Effector CD8-positive, alpha-beta T cell (primary cell): ENCODE measurements at places on chromosomes 12 and 14.

DNA sequence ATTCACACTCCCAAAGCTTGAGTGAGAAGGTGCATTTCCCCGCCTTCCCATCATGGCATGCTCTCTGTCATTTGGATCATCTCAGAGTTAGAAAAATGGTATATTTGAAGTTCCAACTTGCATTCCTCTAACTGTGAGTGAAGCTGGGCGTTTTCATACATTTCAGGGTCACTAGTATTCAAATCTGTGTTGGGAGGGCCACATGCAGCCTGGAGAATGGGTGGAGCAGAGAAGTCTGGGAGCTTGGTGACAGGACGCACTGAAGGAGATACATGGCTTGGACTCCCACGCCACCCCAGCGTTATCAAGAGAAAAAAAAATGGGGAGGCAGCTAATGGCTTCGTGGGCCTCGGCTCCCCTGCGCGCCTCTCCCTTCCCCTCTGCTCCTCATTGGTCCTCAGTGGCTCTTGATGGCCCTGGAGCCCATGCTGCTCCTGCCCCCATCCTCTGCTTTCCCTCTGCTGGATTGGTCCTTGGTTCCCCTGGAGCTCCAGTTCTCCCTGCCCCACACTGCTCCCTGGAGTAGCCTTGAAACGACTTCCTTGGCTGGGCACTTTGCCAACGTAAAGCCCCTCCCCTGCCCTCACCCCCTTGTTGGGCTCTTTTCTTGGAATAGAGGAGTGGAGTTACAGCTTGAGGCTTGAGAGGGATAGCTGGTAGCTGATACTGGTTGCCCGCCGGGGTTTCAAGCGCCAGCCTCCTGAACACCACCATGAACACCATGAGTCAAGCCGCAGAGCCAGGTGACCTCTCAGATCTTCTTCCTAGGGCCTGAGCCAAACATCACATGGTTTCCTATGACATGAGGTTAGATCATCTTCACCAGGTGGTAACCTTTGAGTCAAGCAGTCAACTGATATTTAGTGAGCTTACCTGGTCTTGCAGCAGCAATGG lies 139.6 kb downstream of the PRKCH start:
- DNase-seq = no peak

- DNase-seq = no peak
These were observed 678.6 kb downstream of the BCL11B start for GRCh38 chr14:98593361-98593761.

- DNase-seq = no peak
These were observed 164.0 kb downstream of the FOXN3 start for GRCh38 chr14:89252887-89253532.

DNA sequence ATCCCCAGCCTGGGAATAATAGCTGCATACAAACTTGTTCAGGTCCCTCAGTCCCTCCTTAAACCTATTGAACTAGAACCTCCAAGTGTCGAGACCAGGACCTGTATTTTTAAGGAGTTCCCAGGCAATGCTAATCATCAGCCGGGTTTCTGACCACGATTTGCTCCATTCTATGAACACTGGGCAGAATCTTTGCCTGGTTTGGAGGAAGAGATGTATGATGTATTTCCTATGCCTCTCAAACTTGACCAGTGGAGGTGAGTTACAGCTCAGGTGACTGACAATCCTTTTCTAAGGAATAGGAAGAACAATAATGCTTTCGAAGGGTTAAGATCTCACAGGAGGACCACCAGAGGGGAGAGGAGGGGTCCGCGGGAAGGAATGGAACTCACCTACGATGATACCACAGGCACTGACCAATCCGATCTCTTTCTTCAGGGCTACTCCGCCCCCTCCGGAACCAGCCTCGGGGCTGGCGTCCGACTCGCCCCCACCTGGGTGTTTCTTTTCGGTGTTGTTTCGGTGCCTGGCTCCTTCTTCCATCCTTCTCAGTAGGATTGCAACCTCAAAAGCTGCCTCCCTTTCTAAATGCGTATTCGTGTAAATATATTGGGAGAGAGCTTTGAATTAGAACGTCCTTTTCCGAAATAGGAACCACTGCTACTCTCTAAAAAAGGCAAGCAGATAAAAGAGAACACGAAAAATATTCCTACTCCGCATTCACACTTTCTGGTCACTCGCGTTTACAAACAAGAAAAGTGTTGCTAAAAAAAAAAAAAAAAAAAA lies 895 bp downstream of the SLC7A8 start:
- DNase-seq = peak; percentile 21

DNA sequence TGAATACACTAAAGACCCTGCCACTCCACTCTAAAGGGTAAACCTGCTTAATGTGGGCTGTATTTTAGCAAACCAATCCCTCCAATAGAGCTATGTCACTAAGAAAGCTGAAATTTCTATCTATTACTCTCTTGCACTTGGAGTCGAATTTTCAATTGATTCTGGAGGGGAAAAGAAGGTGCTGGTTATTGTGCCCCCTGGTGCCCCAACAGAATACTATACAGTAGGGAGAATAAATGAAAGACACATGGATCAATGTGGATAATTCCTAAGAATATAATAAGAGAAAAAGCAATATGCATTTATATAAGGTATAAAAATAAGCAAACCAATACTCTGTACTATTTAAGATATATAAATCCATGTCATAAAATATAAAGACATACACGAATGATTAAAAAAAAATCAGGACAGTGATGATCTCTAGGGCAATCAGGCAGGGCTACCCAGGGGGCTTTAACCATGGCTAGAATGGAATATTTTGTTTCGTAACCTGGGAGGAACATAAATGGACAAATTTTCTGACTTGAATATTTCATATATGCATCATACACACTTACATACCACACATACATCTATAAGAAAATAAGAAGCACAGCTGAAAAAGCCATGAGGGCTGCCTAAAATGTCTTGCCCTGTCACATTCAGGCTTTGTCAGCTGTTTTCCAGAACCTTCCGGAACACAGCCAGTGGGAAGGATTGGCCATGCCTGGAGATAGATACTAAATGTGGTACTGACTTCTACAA lies 54.4 kb downstream of the EFCAB11 start:
- DNase-seq = no peak

DNA sequence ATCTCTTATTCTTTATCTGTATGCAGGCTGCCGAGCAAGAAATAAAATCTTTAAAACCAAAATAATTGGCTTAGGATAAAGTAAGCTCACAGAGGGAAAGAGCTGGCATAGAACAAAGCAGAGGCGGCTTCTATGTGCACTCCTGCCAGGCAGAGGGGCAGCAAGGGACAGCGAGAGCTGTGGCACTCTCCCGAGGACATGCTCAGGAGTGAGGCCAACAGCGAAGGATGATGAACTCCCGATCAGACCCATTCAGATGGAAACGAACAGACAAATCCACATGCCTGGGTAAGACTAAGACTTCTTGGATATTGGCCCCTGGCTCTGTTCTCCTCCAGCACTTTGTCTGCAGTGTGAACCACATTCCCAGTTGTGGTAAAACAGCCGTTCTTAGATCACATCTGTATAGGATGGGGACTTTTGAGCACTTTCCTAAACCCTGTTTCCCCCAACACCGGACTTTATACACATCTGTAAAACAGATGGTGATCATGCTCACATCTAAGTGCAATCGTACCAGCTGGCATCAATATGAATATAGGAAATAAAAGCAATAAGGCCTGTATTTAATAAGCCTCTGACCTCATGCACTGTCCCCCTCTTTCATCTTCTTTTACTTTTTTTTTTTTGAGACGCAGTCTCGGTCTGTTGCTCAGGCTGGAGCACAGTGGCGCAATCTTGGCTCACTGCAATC lies 134.1 kb downstream of the PPM1H start:
- DNase-seq = no peak
